ENCODE measurements at places on chromosomes 7 and 10.

DNA sequence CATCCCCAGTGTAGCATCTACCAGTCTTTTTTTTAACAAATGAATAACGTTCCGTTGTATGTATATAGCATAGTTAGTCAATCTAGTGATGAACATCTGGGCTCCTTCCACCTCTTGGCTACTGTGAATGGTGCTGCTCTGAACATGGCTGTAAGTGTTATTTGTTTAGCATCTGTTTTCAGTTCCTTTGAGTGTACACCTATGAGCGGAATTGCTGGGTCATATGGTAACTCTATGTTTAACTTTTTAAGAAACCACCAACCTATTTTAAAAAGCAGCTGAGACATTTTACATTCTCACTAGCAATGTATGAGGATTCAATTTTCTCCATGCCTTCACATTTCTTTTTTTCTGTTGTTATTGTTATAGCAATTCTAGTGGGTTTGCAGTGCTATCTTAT is 178.2 kb downstream of the DNAJC1 start:
- DNase-seq = no peak

GRCh38 chr7:70726951-70727378 is 405.0 kb upstream of the GALNT17 start:
- no peak for DNase-seq

DNA sequence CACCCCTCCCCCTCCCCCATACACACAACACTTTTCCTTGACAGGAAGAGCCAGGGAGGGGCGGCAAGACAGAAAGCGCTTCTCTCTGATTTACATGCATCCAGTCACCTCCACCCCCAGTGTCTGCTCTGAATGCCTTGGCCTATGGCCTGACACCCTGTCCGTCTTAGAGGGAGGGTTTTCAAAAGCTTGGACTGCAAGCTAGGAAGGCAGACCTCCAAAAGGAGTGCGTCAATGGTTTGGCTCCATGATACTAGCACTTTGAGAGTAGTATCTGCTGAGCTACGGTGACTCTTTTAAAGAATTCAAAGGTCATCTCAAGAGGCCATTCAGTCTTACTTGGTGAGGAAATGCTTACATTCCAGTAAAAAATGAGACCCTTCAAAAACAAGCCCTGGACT is 20.3 kb upstream of the PAX2 start:
- DNase-seq = no peak

DNA sequence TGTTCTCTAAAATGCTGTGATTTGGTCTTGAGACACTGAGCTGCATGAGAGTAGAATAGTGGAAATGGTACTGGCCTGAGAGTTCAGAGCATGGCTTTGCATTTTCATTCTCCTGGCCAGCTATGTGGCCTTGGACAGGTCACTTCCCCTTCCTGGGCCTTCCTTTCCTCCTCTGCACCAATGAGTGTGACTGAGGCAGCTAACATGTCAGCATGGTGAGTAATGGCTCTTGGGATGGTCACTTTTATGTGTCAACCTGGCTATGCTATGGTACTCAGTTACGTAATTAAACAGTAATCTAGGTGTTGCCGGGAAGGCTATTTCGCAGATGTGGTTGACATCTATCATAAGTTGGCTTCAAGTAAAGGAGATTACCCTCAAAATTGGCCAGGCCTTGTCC is 109.3 kb downstream of the RTKN2 start:
- no peak for DNase-seq

- no peak for DNase-seq
These were observed 250.1 kb downstream of the ABCA13 start for GRCh38 chr7:48421357-48421756.

DNA sequence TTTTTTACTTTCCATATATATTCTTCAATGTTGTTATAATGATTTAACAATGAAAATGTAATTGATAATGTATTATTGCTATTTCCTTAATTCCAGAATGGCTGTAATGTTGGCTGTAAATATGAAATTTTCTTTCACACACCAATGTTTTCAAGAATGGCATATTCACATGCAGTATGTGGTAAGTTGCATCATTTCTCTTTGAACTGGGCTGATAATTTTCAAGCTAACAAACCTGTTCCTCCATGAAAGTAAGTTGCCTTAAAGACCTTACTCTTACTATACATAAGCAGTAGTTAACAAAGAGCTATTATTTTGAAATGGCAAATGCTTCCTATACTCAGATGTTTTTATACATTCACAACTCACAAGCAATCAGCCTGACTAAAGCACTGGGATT is 154.5 kb downstream of the TMEM168 start:
- DNase-seq = no peak

DNA sequence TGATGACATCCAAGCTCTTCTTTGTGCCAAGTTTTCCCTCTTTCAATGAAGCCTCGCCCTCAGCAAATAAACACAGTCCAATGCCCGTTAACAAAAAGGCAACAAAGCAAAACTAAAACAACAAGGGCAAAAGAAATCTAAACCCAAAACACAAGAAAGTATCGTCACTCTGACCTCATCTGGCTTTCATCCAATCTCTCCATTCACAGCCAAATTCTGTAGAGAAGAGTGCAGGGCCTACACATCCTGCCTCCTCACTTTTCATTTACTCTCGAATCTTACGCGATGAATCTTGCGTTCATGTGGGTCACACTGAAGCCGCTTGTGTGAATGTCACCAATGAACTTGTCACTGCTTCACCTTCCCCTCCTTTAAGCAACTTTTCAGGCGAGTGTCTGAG is 15.9 kb upstream of the AKR1E2 start:
- no peak for DNase-seq

GRCh38 chr7:156829669-156830336 is 63.2 kb downstream of the LMBR1 start:
- no peak for DNase-seq

GRCh38 chr10:129601737-129602136 is 134.7 kb downstream of the MGMT start:
- DNase-seq = no peak
